ENCODE measurements at places on chromosomes 12 and 14. TPM values are rescaled to one million over a fixed set of nuclear protein-coding genes. Genes with fewer than 3 reads are reported as not detected.
A peak's percentile ranks its signal among the peaks of the same experiment; 100 is the strongest.

Gene RNF10
- 280 TPM for total RNA-seq

Gene SLC10A1
- not detected for total RNA-seq

DNA sequence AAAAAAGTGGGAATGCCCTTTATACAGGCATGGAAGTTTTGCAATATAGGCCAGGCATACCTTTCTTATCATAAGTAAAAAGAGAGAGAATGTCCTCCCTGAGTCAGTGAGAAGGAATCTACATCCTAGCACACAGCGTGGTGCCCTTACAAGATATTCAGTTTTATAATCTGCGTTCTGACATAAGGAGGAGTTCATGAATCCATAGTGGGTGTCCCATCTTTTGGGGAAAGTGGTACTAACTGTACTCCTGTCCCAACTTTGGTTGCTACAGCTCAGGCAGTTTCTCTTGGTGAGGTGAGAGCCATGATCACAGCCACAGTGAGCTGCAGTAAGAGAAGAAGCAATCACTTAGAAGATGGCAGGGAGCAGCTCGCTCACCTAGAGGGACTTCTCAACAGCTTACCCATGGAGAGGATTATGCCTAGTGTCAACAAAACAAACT is 332.9 kb downstream of the BCAT1 start:
- no peak overlapping the region for H3K27ac ChIP-seq
- no peaks in the 10 kb centered on the region for H3K27me3 ChIP-seq
- H3K4me3 ChIP-seq: no peak overlapping the region
- no peak for DNase-seq
- H3K36me3 ChIP-seq: no peaks in the 10 kb centered on the region
- H3K4me1 ChIP-seq: no peaks in the 10 kb centered on the region

DNA sequence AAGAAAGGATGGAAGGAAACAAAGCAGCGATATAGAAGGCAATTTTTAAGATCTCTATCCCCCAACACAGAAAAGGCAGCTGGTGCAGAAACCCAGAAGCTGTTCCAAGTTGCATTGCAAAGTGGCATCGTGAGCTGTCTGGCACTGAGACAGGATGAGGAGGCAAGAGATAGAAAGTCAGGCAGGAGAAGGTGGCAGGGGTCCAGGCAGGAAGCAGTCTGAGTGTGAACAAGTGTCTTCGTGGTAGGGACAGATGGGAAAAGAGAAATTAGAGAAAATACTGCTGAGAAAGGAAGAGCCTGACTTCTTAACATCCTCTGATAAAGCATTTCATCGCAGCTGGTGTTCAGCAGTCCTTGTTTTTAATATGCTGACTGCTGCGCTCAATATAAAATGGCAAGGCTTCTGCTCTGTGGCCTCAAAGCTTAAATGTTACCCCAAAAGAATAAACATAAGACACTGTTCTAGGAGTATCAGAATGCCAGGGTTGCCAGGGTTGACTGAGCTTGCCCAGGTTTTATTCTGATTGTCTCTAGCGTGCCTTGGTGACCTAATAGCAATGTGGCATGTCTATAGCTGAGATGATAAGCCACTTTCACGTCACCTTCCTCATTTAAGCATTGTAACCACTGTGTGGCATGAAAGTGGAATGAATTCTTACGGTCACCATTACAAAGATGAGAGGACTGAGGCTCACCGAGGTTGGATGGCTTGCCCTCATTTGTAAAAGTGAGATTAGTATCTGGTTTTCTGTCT is 397.6 kb downstream of the NUAK1 start:
- H3K36me3 ChIP-seq: no peaks in the 10 kb centered on the region
- H3K27me3 ChIP-seq: no peaks in the 10 kb centered on the region
- H3K4me1 ChIP-seq: no peaks in the 10 kb centered on the region
- DNase-seq: peak; percentile 11
- H3K4me3 ChIP-seq: no peak overlapping the region

DNA sequence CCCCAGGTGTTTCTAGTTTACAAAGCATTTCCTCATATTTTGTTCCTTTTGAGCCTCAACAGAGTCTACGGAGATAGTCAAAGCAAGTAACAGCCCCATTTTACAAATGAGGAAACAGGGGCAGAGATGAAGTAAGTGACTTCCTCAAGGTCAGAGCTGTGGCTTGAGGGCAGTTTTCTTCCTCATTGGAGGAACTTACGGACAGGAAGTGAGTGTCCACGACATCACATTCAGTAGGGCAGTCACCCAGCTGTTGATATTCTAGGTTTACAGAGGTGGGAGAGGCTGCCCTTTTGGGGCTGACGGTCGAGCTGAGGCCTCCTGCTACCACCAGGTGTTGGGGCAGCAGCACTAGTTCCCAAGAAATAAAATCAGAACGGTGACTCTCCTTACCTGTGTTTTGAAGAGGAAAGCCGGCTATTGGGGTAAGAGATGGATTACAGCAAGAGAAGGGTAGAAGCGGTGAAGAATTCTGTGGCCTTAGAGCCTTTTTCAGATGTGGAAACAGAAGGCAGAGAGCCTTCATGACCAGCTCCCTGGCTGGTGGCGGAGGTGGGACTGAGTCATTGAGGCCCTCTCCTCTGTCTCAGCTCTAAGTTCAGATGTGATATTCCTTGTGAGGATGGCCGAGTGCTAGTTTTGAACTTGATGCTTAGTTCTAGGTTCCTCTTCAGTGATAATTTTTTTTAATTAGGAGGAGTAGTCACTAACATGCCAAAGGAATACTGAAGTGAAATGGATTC is 41.7 kb downstream of the SUSD6 start:
- H3K4me3 ChIP-seq: no peak overlapping the region
- no peaks in the 10 kb centered on the region for H3K27me3 ChIP-seq
- peak overlapping the region; percentile 77 for H3K27ac ChIP-seq
- H3K36me3 ChIP-seq: no peaks in the 10 kb centered on the region
- DNase-seq: peak; percentile 41

Data from tibial nerve (tissue), 4 donors.